ENCODE measurements at places on chromosomes 7 and 10. TPM values are rescaled to one million over a fixed set of nuclear protein-coding genes. Genes with fewer than 3 reads are reported as not detected.

Gene H2BK1
- total RNA-seq: not detected

Gene EPHB4
- 189 TPM for total RNA-seq

Gene TRIL
- 0.33 TPM for total RNA-seq

Gene HTR5A
- not detected for total RNA-seq

Gene EIF5AL1
- 0.54 TPM for total RNA-seq

Gene FXYD4
- not detected for total RNA-seq

Gene TNKS2
- total RNA-seq: 58.5 TPM

Gene SFTPA1
- total RNA-seq: not detected

Gene NKX2-3
- not detected for total RNA-seq

Gene FAM170B
- total RNA-seq: not detected

Gene CFAP70
- 0.76 TPM for total RNA-seq

Gene ABI1
- 94.7 TPM for total RNA-seq

Gene TMEM140
- total RNA-seq: not detected

Gene CYP26A1
- total RNA-seq: not detected

Gene UBN2
- total RNA-seq: 9.0 TPM

Gene GATA3
- total RNA-seq: 78.1 TPM

Gene ST8SIA6
- not detected for total RNA-seq

Gene CACNB2
- under 0.01 TPM for total RNA-seq

Gene PDGFA
- total RNA-seq: 33.8 TPM

Gene VWDE
- not detected for total RNA-seq

Gene LIPN
- total RNA-seq: not detected

Gene SEMA3E
- 0.11 TPM for total RNA-seq

Gene LEP
- under 0.01 TPM for total RNA-seq

Gene GIMAP2
- total RNA-seq: not detected

Gene NRG3
- total RNA-seq: 0.22 TPM

Gene BTBD16
- not detected for total RNA-seq

Gene PVRIG
- total RNA-seq: not detected

Gene PRRT4
- total RNA-seq: 0.98 TPM

Gene PRSS2
- total RNA-seq: not detected

Gene MACC1
- not detected for total RNA-seq

Gene OR6B1
- not detected for total RNA-seq

Gene TMEM229A
- total RNA-seq: not detected

Gene NPSR1
- not detected for total RNA-seq

Gene HNRNPF
- 162 TPM for total RNA-seq

Gene CDHR3
- 0.39 TPM for total RNA-seq

Gene HOXA10
- not detected for total RNA-seq

Gene MGAM2
- not detected for total RNA-seq

Gene AFAP1L2
- 80.5 TPM for total RNA-seq

Gene ABCB8
- total RNA-seq: 34.9 TPM

Gene PKD2L1
- total RNA-seq: not detected

Gene NEURL1
- total RNA-seq: 10.0 TPM

Gene PIK3CG
- not detected for total RNA-seq

Gene BLNK
- 25.5 TPM for total RNA-seq

Gene GIMAP7
- total RNA-seq: not detected

Data from placental epithelial cell (primary cell).